Esophagus muscularis mucosa (tissue), 4 donors: ENCODE measurements at places on chromosomes 11 and 22.

DNA sequence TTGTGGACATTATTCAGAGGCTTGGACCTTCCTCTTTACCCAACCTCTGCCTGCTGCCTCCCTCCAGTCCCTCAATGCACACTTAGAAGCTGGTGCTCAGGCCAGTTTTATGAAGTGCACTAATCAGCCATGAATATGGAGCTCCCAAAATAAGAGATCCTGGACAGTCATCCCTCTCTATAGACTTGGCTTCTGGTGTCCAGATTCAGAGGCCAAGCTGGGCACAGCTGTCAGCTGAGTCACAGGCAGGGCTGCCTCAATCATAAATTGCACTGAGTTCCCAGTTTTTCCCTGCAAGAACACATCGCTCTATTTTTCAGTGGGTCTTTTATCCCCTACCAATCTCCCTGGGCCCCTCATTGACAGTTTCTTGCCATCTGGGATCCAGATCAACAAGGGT is 161.7 kb upstream of the CADM1 start:
- DNase-seq: no peak

- DNase-seq: no peak
Measured at GRCh38 chr11:47161134-47161854, 15.4 kb downstream of the ARFGAP2 start.

GRCh38 chr11:86292912-86293616 is 9.0 kb upstream of the HIKESHI start:
- DNase-seq: no peak

GRCh38 chr11:31728432-31728831 is 82.7 kb downstream of the PAX6 start:
- no peak for DNase-seq

DNA sequence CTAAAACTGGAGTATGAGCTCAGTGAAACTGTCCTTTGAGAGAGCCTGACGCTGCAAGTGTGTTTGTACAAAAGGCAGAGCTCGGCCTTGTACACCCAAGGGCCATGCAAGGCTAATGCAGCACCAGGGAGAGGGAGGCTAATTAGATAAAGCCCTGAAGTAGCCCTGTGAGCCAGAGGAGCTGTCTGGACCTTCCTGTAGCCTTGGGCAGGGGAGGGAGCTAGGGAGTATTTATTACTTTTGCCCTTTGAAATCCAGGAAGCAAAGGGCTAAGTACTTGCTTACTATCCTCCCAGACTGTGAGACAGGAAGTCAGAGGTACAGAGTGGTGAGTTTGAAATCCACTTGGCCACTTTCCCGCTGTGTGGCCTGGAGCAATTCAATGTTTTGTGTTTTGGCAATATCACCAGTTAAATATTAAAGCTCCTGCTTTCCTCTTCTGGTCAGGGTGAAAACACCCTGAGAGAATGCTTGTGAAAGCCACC is 10.2 kb upstream of the LDHA start:
- DNase-seq: no peak

DNA sequence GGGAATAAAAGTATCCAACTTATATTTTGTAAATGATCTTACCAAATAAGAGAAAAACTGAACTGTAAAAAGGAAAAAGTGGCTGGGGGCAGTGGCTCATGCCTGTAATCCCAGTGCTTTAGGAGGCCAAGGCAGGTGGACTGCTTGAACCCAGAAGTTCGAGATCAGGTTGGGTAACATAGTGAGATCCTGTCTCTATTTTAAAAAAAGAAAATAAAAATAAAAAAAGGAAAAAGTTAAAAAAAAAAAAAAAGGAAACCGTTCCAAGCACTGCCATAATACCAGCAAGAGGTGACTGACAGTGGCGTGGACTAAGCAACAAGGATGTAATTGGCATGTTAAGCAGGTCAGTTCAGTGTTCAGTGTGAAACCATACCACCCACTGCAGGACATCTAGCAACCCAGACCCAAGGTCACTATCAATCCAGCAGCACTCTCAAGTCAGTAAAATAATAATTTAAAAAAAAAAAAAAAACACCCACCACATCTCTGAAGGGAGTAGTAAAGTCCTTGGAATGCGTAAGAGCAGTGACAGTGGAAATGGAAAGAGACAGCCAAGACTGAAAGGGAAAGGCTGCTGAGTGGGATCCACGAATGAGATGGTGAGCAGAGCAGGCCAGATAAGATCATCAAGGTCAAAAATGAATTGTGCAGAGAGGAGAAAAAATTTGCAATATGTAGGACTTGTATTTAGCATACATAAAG is 43.6 kb downstream of the MAPK1 start:
- no peak for DNase-seq
